ENCODE measurements at places on chromosomes 11 and 22.

DNA sequence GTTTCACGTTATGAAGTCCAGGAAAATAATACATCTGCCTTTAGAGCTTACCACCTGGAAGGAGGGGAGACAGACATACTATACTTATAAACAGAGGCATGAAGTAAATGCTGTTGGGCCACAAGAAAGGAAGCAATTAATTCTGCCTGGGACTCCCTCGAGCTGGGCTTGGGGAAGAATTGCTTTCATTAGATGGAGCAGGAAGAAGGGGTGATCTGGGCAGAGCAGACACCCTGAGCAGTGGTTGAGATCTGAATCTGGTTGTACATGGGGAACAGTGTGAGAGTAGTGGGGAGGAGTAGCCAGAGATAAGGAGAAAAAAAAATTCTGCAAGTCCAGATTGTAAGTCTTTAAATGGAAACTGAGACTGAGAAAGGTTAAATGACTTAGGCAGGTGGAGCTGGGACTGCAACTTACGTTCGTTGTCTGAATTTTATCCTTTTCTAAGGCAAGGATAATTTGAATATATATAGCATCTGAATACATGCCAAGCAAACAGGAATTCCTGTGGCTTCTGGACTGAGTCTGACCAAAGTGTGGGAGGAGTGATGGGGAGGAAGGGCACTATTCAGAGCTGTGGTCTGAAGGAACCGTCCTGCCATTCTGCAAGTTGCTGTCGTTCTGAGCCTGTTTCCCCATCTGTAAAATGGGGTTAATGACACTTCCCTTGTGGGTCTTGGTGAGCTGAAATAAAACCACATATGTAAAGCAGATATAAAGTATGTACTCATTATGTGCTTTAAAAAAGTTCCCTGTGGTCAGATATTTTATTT, 7.9 kb downstream of the NCAM1 start:
- no peak for DNase-seq

DNA sequence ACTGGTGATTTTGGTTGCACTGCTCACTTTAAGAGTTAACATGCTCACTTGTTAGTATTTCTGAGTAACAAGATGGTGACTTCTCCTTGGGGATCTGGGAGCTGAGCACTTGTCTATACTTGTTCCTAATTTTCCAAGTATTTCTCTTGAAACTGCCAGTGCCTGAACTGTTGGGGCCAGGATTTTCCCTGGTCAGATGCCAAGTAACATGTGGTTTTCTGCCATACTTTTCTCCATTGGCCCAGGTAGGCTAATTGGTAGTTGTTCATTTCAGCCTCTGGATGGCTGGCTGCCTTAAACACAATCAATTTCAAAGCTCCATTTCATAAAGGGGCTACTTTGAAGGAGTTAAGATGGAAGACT, 35.0 kb downstream of the RNF141 start:
- DNase-seq: no peak

DNA sequence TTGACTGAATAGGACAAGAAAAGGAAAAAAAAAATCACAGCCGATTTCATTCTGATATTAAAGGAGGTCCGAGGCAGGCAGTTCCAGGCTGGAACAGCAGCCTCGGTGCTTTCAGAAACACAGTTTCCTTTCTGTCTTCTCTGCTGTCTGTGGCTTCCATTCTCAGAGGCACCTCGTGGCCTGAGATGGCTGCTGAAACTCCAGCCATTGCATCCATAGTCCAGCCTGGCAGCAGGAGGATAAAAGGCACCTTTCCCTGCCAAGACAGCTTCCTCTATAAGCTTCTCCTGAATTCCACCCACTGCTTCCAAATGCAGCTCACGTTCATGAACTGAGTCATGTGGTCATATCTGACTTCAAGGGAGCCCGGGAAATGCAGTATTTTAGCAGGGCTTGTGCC, 390.5 kb downstream of the TBC1D22A start:
- no peak for DNase-seq

- DNase-seq: no peak
These were observed 77.0 kb upstream of the GRK3 start for GRCh38 chr22:25487508-25487907.

DNA sequence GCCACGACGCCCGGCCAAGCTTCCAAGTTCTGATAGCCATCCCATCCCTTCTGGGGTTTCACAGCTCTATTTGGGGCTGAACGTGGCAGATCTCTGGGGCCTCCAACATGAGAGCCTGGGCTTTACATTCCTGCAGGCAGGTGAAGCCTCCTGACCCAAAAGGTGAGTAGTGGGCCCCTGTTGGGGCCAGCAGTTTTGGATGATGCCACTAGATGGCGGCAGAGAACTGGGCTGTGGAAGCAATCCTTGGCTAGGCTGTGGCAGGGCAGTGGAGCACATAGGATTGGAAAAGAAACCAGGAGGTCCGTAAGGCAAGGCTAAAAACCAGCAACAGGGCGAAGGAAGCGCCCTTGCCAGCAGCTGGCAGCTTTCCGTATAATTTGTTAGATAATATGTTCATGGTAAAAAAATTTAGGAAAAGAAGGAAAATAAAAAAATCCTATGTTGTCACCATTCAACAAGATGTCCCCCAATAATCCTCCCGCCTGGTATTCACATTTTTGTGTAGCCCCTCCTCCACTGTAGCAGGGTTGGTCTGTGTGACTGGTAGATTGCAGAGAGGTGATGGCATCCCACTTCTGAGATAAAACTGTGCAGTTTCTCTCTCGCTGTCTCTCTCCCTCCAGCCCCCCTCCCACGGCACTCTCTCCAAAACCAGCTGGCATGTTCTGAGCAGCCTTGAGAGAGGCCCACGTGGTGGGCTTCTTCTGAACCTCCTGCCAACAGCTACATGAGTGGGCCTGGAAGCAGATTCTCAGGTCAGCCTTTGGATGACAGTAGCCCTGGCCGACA, 43.6 kb upstream of the OR4B1 start:
- peak; percentile 89 for DNase-seq

GRCh38 chr11:69499186-69499917, 17.9 kb downstream of the LINC01488 start:
- DNase-seq: no peak

- no peak for DNase-seq
These were observed 13.6 kb upstream of the RFPL2 start for GRCh38 chr22:32218470-32218869.
